ENCODE measurements at places on chromosomes 11 and 22.
A peak's percentile ranks its signal among the peaks of the same experiment; 100 is the strongest.

GRCh38 chr11:113728814-113729213 is 22.7 kb upstream of the TMPRSS5 start:
- DNase-seq: no peak

GRCh38 chr11:2762451-2762850 is 62.7 kb upstream of the KCNQ1OT1 start:
- DNase-seq: peak; percentile 32

GRCh38 chr11:58919980-58920379 is 19.3 kb upstream of the GLYATL1 start:
- DNase-seq: no peak

DNA sequence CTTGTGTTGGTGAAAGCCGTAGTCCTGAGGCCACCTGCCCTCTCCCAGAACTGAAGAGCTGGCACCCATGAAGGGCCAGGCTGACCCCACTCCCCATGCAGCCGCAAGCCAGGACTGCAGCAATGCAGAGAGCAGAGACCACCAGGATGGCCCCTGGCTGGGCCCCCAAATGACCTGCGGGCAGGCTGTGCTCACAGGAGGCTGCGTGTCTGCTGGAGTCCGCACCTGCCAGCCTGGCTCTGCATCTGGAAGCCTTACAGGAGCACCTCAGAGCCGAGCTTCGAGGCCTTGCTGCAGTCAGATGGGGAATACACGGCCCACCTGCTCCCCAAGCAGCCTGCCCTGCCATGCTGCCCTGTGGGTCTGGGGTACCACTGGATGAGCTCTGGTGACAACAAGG is 1336.8 kb downstream of the TBC1D22A start:
- peak; percentile 39 for DNase-seq

- DNase-seq: no peak
Observed at GRCh38 chr22:19902245-19902715, 39.3 kb upstream of the COMT start.

Data from ecto neural progenitor cell (in vitro differentiated cells).